ENCODE measurements at places on chromosomes 12 and 14. TPM values are rescaled to one million over a fixed set of nuclear protein-coding genes. Genes with fewer than 3 reads are reported as not detected.
A peak's percentile ranks its signal among the peaks of the same experiment; 100 is the strongest.

DNA sequence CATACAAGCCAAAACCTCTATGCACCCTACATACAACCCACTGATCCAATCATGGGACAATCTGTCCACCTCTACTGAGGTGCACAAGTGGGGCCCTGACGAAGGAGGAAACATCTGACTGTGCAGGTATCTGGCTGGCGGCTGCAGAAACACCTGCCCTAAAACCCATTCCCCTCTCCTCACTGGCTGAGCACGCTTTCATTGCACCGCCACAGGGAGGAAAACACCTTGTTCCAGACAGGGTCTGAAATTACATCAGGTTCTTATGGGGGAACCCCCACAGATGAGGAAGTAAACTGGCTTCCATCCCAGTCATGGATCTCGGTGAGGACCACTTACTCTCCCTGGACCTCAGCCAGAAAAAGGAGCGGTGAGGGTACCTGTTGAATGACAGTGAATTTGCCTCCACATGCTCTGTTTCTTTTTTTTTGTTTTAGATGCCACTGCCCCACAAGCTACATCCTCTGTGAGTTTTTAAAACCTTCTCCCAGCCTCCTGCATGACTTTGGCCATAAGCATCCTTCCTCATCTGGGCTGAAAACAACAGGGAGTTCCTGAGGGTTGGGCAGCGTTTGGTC lies 23.8 kb upstream of the DGLUCY start:
- no peak for DNase-seq

The CLEC2A gene
- polyA plus RNA-seq: not detected

GRCh38 chr12:59158066-59158465 lies 237.8 kb upstream of the LRIG3 start:
- no peak for DNase-seq

DNA sequence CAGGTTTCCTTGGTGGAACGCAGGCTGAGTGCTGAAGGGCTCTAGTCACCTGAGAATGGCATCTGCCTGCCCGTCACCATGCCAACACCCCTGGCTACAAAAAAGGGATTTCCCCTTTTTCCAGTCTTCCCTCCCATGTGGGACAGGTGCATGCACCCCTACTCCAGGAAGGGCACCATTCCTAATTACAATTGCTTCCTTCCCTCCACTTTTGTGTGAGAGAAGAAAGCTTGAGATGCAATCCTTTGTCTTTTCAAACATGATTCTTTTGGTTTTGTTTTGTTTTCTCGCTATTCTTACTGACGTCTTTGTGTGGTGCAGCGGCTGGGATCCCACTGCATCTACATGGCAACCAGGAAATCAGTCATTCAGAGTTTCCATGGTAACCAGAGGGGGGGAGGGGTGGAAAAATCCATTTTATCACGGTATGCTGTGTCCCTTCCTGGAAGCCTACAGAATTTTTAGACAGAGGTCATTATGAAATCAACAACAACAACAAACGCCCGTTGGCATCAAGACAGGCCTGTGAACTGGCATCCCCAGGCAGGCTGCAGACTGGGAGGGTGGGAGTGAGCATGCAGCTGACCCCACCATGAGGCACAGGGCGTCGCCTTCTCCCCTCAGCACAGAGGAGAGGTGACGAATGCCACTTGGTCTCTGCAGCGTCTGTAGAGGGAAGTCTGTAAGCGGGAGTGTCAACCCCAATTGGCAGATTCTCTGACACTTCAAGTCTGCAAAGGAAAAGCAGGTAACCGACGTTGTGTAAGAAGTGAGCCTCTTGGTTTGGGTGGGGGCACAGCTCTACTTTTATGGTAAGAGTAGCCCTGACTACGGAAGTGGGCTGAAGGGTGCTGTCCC lies 13.6 kb upstream of the GNG2 start:
- DNase-seq: no peak

GRCh38 chr14:77198561-77198960 lies 17.0 kb downstream of the TMEM63C start:
- peak; percentile 21 for DNase-seq

DNA sequence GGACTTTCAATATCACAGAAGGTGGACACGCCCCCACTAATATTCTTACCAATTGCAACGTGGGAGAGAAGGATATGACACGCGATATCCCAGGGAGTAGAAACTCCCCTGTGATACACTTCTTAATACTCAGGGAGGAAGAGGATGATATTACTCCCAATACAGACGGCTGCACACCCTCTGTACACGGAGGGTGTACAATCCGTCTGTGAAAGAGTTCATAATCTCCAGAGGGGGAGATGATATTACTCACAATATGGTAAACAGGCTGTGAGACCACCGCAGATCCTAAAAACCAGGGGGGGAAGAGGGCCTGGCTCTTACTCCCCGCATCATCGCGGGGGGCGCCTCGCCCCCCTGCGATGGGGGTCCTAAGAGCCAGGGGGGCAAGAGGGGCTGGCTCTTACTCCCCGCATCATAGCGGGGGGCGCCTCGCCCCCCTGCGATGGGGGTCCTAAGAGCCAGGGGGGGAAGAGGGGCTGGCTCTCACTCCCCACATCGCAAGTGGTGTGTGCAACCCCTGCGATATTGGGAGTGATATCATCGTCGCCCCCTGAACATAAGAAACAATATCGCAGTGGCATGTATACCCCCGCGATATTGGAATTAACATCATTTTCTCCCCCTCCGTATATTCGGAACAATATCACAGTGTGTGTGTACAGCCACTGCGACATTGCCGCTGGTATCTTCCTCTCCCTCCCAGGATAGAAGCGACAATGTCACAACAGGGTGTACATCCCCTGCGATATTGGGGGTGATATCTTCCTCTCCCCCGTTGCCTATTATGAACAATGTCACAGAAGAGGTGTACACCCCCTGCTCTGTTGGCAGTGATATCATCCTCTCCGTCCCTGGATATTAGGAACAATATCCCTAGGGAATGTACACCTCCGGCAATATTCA lies 8.9 kb upstream of the CLEC6A start:
- DNase-seq: no peak

DNA sequence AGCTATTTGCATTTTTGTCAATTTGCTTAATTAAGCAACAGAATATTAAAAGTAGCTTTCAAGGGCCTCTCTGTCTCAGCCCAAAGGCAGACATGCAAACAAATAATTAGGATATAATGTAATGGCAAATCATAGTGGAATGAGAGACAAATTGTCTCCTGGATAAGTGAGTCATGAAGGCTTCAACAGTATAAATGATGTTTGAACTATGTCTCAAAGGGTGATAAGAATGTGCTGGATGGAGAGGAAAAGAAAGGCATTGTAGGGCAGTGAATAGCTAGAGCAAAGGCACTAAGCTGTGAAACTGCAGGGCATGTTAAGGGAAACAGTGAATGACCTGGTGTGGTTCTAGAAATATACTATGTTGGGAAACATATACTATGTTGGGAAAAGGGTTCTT lies 53.5 kb upstream of the PPP1R12A start:
- DNase-seq: no peak

- DNase-seq: peak; percentile 31
Observed at GRCh38 chr14:42174357-42174756, 567.7 kb downstream of the LRFN5 start.

GRCh38 chr12:32105986-32106516 lies 596 bp upstream of the BICD1 start:
- no peak for DNase-seq

The RTL1 gene
- 36.7 TPM for polyA plus RNA-seq

The HVCN1 gene
- polyA plus RNA-seq: 4.8 TPM

DNA sequence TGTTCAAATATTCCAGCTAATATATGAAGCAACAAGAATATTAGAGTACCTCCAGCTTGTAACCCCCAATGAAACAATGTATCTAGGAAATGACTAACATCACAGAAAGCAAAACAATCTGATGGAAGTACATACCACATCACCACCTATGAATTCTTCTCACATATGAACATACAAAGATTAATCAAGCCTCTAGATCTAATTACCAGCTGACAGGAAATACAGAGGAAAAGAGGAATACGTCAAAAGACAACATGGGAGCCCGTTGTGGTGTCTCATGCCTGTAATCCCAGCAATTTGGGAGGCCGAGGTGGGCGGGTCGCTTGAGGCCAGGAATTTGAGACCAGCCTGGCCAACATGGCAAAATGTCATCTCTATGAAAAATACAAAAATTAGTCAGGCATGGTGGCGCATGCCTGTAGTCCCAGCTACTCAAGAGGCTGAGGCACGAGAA lies 7.5 kb downstream of the NEDD8 start:
- DNase-seq: no peak

DNA sequence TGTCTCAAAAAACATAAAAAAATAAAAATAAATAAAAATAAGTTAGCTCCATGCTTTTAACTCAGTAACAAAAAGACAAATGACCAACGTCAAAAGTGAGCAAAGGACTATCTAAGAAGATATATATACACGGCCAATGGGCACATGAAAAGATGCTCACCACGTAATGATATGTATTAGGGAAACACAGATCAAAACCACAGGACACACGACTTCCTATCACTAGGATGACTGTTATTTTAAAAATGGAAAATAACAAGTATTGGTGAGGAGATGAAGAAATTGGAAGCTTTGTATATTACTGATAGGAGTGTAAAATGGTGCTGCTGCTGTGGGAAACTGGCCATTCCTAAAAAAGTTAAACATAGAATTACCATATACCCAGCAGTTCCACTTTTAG lies 20.2 kb upstream of the P2RX7 start:
- DNase-seq: no peak

DNA sequence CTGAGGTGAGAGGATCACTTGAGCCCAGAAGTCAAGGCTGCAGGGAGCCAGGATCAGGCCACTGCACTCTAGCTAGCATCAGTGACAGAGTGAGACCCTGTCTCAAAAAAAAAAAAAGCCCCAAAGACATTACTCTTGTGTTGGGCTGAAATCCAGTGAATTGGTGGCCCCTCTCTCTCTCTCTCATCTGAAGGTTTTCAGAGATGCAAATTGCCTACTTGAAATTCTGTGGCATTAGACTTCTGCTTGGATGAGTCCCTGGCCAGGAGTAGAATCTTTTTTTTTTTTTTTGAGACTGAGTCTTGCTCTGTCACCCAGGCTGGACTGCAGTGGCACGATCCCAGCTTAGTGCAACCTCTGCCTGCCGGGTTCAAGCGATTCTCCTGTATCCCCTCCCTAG lies 112.0 kb upstream of the ATF7IP start:
- DNase-seq: no peak

DNA sequence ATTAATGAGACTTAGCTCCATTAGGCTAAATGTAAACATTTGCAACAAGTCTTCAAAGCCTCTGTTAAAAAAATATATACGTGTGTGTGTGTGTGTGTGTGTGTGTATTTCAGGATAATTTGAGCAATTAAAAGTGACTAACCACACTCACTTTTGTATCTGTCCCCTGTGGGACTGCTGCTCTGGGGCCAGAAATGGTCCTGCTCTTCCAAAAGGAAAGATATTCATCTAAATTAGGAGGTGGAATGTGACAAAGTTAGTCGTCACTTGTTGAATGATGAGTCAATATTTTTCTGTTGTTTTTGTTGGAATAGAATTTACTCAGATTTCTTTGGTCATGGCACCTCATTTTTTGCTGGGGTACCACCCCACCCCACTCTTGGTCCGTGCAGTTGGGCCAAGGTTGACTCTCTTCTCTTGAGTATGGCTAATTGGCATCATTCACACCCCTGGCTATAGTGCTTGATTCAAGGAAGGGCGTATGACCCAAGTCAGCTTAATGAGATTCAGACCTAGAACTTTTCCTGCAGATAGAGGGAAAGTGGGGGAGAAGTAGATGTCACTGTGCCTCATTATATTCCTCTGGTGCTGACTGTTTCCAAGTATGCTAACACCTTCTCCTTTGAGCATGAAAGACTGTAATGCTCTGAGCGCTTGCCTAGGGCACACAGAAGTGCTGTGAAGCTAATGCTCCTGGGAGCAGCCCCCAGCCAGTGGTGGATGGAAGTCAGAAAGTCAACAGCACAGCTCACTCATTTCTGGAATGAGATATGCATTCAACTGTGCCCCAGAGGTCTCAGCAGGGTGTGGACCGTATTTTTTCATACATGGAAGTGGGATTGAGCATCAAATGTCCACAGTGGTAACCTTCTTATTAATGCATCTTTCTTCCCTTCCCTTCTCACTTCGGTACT lies 577.0 kb upstream of the TBX3 start:
- no peak for DNase-seq

DNA sequence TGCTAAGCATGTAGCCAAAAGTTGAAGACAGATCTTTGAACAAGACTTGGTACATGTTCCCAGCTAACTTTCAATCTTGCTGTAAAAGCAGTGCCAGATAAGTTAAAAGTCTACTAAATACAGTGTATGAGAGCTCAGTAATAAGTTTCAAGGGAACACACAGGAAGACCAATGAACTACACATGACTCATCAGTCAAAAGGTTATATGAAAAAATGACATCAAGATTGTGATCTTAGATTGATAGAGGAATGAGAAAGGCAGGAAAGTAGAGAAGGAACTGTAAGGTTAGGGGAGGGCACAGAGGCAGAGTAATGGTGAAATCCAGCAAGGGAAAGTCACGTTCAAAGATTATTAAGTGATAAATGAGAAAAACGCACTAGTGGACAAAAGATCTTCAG lies 249.9 kb upstream of the FLRT2 start:
- no peak for DNase-seq

DNA sequence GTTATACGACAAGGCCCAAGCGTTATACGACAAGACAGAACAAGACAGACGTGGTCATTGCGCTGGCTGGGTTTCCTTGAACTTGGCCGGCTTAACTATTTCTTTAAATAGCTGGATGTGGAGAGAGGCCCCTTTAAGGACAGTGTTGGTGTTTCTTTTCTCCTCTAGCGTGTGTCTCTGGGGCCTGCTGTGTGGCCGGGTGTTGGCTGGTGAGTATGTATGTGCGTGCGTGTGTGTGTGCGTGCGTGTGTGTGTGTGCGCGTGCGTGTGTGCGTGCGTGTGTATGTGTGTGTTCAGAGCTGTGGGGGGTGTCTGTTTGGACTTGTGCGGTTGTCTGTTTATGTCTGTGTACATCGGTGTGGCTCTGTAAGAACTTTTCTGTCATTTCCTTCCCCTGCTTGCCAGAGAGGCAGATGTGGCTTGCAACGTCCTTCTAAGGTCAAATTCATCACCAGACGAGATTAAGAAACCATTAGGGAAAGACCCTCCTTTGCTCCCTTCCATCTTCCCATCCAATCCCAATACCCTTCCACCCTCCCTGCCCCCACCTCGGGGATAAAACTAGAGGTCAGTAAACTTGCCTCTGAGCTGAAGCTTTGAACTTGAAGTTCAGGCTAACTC lies 78.6 kb upstream of the TBX3 start:
- peak; percentile 57 for DNase-seq

- DNase-seq: peak; percentile 42
Observed at GRCh38 chr12:79737875-79738718, 47.3 kb upstream of the PAWR start.
